Muscle of back (tissue), 13 donors: ENCODE measurements at places on chromosomes 6 and 20.

DNA sequence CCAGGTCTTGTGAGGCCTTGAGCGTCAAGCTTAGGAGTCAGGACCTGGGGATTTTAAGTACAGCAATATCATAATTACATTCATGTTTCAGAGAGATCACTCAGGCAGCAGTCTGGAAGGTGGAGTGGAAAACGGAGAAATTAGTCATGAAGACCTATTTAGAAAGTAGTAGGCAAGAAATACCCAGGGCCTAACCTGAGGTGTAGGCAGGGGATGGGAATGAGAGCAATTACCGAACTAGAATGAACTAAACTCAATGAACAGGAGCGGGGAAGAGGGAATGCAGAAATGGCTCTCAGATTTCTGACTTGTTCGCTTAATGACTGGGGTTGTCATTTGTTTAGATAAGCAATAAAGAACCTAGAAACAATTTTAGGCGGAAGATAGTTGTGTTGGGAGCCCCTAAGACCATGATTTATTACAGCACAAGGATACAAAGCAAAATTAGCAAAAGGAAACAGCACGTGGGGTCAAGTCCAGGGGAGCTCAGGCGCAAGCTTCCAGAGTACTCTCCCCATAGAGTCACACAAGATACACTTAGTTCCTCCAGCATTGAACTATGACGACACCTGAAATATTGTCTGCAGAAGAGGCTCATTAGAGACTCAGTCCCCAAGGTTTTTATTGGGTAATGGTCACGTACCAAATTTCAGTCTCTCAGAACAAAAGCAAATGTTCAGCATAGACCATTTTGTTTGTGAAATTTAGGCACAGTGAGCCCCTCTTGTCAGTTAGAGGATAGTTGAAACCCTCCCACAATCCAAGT is 178.8 kb upstream of the AKAP12 start:
- DNase-seq: peak; percentile 64

DNA sequence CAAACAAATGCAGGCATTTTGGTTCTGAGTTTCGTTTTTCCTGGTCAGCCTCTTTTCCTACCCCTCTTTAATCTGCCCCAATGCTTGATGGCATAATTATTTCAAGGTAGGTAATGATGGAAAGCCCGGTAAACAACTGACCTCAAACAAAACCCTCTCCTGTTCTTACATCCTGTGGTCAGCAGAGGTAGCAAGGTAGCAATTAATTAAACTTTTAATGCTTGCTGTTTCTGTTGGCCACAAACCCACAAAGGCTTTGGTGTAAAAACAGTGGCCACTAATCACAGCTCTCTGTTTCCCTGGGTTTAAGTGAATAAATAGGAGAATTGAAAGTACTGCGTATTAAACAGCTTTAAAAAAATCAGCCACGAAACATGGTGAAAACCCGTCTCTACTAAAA is 261.5 kb upstream of the SOX4 start:
- DNase-seq: no peak

DNA sequence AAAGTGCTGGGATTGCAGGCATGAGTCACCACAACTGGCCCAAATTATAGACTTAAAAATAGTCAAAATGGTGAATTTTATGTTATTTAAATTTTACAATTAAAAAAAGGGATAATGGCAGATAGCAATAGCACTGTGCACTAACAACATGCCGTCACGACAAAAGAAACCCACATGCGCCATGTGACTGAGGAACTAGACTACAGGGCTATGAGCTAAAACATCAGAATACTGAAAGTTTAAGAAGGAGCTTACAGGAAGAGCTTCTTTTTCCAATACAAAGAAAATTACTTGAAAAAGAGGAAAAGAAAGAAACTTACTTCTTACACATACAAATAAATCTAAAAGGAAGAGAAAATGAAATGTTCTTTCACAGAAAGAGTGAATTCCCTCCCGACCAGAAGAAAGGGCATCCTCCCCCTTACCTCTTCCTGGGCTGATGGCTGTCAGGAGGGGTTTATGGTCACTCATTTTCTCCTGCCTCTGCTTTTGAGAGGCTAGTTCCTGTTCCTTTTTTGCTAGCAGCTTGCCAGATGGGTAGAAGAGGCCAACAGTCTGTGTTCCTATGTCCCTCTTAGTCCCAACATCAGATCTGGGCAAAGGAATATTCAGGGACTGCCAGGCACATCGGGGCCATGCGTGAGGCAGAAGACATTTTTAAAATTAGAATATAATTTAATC is 54.5 kb downstream of the DZANK1 start:
- no peak for DNase-seq

- no peak for DNase-seq
Measured at GRCh38 chr6:126824226-126824625, 294.2 kb upstream of the RSPO3 start.

- peak; percentile 29 for DNase-seq
Measured at GRCh38 chr6:105199711-105200110, 19.9 kb upstream of the POPDC3 start.

DNA sequence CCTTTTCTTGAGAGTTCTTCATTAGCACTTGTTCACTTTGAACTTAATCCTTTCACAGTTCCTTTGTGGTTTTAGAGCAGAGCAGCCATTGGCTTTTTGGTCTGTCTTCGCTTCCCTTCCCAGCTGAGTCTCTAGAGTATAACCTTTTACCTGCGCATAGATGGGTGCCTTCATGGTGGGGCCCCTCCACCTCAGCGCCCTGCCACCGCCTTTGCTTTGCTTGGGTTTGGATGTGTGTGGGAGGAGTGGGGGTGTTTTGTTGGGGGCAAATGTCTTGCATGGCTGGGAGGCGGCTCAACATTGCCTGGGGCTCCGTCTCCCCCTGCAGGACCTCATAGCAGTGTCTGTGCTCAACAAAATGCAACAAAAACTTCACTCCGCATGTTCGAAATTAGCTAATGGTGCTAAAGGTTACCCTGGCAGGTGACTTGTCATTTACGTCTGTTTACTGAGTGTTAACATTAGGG is 11.9 kb downstream of the PYGB start:
- no peak for DNase-seq

- DNase-seq: no peak
Measured at GRCh38 chr6:43687437-43688347, at the start of gene MRPS18A. TSS of gene MRPS18A (minus strand) at chr6:43687791. CDS start at chr6:43687779, 12 bp downstream.

DNA sequence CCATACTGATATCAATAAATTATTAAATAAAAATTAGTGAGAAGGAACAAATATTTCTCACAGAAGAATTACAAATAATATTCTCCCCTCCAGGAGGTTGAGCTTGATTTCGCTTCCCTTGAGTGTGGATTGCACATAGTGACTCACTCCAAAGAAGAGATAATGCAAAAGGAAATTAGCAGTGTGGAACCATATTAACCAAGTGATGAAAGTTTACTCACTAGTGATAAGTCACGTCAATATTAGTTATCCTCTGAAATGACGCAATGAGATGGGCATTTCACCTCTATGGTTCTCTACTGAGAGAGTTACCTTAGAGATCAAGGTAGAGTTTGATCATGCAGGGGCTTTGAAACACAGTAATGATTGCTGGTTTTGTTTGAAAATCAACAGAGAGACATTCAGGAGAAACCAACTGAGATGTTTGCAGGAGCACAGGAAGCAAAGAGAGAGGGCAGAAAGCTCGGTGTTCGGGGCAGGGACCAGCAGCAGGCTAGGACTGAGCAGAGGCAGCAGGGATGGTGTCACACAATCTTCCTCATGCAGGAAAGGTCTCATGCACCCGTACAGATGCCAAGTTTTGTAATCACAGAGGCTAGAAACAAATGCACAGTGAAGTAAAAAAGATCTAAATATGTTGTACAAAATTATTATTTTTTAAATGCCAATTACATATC is 634.5 kb downstream of the QKI start:
- no peak for DNase-seq

GRCh38 chr6:52611833-52612232 is 35.0 kb upstream of the TRAM2 start:
- DNase-seq: no peak

DNA sequence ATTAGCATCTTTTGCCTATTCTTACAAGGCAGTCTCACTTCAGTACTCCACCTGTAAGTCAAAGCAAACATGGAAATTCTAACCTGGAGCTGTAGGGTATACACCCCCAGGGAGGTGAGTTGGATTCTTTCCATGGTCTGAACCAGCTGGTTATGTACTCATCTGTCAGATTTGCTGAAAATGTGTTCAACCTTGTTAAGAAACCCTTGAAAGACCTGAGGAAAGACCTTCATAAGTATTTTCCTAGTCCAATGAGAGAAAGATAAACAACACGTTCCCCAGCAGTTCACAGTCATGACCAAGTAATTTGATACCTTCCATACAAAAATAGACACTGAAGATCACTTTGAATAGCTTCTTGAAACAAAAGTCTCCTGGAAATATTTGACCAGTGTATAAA is 42.5 kb downstream of the ID4 start:
- DNase-seq: no peak

- DNase-seq: no peak
Measured at GRCh38 chr6:118902726-118903125, 8.8 kb downstream of the ASF1A start.

DNA sequence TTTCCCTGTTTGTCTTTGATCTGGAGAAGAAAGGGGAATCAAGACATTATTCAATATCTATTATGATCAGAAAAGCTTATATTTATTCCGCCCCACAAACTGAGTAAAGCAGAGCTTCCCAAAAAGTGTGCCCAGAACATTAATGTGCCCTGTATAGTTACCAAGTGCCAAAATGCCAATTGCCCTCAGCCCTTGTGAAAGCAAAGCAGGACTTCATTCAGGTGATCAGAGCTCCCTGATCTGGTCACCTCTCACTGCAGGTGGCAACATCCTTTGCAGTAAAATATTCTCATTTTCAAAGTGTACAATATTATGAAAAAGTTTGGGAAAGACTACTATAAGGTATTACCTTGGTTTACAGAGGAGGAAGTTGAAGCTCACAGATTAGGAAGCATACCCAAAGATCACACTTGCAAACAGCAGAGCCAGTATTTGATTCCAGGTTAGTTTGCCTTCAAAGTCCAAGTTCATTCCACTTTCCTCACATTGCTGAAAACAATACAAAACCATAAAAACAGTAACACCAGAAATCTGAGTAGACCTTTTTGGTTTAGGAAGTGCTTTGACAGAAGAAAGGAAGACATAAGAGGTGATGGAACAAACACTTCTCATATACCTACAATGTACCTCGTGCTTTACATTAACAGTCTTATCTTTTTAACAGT is 19.6 kb upstream of the GCLC start:
- no peak for DNase-seq

DNA sequence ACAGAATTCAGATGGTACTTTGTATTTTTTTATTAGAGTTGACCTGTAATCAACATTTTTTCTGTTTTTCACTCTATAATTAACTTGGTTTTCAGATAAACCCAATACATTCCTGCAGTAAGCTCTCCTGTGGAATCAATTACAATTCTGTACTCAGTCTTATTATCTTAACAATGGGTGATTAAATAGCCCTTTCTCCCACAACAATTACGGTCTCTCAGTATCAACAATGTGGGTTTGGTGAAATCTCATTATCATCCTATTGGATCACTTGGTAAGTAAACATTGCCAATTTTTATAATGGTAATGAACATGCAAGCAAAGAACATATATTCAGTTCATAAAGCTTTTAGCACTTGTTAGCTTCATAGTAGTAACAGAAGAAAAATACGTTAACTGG is 438.9 kb upstream of the EPHA7 start:
- DNase-seq: no peak
